ENCODE measurements at places on chromosomes 11 and 22.

- DNase-seq, result no peak
Observed at GRCh38 chr22:41327124-41327523, 25.8 kb downstream of the ZC3H7B start.

DNA sequence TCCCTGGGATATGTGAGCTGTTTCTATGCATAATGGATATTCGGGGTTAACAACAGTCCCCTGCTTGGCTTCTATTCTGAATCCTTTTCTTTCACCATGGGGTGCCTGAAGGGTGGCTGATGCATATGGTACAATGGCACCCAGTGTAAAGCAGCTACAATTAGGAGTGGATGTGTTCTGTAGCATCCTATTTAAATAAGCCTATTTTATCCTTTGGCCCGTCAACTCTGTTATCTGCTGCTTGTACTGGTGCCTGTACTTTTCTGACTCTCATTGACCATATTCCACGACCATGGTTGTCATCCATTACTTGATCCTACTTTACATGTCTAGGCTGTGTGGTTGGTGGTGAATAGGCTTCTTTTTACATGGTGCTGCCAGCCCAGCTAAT lies 1.3 kb downstream of the TUG1 start:
- no peak for DNase-seq

- no peak for DNase-seq
Observed at GRCh38 chr11:113647108-113647507, 59.0 kb downstream of the TMPRSS5 start.

DNA sequence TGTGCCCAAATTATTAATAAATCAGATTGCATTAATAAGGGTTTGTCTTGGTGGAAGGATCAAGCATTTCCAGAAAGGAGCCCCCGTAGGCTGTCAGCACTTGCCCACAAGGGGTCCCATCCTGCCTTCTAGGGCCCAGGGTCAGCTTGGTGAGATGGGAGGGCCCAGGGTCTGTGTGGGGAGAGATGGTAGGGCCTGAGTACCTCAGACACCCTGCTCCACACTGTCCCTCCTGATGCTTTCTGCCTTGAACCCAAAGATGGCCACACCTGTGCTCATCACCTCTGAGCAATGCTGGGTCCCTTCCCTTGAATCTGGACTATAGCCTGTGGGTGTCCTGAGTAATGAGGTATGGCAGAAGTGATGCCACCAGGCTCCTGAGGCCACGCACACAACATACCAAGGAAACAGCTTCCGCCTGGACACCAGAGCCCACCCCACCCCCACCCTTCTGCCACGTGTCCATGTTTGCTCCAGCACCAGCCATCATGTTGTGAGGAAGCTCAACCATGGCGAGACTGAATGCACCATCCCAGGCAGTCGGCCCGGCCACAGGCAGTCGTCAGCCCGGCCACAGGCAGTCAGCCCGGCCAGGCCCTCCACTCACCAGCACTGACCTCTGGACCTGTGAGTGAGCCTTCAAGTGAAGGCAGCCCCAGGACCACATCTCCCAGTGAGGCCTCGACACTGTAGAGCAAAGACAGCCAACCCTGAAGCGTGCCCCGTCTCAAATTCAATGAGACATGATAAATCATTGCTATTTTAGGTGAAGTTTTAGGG lies 6.8 kb downstream of the BET1L start:
- DNase-seq, result no peak

DNA sequence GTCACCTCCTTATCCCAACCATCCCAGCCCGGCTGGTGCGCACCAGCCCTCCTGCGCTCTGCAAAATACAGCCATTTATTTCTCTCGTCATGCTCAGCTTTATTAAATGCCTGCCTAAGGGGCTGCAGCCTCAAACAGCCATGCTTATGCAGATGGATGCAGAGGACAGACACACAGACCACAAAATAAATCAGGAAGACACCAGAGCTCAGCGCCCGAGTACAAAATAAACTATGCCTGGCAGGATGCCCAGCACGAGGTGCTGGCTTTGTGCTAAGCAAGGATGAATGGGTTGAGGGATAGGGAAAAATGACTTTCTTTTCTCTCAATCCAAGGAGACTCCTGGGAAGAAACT lies 70.5 kb downstream of the RPUSD4 start:
- no peak for DNase-seq

- no peak for DNase-seq
Observed at GRCh38 chr11:126607374-126607773, 251.9 kb downstream of the ST3GAL4 start.

DNA sequence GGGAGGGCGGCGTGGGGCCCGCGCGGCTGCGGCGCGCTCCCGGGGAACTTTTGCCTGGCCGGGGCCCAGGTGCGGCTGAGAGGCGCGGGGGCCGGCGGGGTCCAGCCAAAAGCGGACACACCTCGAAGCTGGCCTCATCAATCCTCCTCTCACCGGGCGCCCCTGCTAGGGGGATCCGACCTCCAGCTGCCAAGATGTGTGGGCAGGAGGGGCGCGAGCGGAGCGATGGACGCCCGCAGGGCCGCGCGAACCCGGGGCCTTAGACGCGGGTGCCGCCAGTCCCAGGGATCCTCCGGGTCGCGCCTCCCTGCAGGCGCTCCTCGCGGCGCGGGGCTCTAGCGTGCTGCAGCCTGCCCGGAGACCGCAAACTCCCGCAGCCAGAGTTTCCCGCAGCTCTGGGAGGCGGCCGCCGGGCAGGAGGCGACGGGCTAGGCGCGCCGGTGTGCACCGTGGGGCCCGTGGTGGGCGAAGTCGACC lies 785 bp downstream of the IGSF9B start:
- no peak for DNase-seq
